ENCODE measurements at places on chromosomes 4 and X. TPM values are rescaled to one million over a fixed set of nuclear protein-coding genes. Genes with fewer than 3 reads are reported as not detected.

Gene FANCB
- total RNA-seq, result 0.82 TPM

DNA sequence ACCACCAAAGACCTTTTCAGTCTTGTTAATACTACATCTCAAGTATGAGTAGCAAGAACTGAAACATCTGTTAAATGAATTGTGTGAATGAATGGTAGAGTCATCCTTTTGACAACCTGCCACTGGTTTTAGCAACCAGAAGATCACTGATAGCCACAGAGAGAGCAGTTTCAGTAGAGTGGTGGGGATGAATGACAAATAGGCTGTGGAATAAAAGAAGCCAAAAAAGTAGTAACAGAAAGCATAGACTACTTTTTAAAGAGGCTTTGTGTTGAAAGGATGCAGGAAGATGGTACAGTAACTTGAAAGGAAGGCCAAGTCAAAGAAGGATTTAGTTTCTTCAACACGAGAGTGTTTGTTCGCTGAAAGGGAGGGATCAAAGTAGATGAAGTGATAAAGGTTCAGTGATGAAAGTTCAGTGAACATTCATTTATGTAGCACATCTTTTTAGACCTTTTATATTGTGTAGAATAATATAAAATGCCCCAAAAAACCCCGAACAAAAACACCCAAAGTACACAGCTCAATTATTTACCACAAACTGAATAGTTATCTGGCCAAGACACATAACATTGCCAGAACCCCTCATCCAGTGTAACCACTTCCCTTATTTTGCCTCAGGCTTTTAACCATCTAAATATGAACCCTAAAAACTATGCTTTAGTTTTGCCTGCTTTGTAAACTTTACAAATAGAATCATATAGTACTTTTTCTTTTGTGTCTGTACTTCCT, 40.1 kb upstream of the EIF1AX start:
- DNase-seq, result no peak

DNA sequence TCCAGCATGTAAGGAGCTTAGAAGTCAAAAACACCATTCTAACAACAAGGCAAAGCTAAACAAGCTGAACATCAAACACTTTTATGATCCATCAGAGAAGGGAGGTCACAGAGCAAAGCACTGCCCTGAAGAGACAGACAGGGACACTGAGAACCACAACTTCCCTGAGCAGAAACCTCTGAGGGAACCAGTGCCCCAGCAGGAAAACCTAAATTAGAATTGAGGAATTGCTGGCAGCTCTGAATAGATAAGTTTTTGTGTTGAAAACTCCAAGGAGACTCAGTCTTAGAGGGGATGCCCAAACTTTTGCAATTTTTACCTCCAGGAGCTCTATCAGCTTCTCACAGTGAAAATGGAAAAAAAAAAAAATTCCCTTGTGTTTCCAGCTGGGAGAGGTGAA, 83.0 kb upstream of the MAPK10 start:
- no peak for DNase-seq

DNA sequence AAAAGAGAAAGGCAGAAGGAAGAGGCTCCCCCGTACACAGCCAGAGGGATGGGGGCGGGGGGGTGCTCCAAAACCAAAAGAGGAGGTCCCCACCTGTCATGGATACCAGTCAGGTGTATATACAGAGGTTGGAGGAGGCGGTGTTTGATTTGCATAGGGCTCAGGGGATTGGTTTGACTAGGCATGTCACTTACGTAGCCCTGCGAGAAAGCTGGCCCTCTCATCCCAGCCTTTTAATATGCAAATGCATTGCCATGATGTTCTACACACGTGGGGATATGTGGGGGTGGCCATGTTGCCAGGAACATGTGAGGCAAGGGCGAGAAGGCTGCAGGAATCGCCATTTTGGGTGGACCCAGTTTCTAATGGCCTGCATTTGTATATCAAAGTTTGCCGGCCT, 38.6 kb downstream of the TMEM150C start:
- DNase-seq, result no peak

DNA sequence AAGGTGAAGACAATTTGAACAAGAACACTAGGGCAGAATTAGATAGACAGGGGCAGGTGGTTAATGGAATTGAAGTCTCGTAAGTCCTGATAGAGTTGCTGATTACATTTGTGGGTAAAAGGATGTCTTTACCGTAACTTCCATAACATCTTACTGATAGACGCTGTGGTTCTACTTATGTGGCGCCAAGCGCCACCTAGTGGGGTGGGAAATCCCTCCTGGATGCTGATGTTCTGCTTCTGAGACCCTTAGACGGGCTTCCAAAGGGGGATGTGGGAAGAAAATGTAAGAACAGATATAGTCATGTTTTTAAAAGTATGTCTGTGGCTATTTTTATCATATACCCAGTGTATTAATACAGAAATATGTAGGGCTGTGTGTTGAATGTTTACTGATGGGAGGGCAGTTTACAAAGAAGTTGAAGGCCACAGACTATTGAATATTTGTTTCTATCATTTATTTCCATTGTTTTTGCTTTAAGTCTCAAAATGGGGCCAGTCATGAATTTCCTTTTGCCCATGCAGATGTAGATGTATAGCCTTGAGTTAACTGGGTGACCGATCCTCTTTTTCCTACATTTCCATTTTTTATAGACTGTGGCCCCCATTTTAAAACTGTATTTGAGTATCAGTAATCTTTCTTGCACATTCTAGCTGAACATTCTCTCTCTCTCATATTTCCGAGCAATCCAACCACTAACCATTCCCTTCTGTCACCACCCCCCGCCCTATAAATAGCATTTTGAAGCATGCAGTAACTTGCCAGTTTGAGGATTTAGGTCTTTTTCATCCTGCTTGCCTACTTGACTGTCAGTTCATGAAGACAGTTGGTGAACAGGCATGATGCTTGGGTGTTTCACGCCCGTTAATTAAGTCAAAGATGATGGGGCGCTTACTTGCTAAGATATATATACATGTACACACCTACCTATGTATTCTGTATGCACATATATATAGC, 12.1 kb upstream of the TLR8 start:
- DNase-seq, result no peak

DNA sequence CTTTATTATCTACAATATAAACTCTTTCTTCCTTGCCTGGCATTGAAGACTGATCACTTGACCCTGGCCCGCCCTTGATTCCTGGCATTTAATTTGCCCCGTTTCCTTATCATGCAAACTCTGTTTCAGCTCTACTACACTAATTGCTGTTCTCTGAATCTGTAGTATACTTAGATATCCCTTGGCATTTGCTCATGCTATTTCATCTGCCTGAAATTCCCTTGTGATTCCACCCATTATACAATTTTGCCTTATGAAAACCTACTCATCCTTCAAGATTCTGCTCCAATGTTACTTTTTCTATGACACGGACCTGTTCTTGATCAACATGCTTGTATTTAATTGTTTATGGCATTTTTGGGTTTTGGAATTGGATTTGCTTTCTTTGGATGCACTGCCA, 459.9 kb upstream of the AMOT start:
- DNase-seq, result no peak

DNA sequence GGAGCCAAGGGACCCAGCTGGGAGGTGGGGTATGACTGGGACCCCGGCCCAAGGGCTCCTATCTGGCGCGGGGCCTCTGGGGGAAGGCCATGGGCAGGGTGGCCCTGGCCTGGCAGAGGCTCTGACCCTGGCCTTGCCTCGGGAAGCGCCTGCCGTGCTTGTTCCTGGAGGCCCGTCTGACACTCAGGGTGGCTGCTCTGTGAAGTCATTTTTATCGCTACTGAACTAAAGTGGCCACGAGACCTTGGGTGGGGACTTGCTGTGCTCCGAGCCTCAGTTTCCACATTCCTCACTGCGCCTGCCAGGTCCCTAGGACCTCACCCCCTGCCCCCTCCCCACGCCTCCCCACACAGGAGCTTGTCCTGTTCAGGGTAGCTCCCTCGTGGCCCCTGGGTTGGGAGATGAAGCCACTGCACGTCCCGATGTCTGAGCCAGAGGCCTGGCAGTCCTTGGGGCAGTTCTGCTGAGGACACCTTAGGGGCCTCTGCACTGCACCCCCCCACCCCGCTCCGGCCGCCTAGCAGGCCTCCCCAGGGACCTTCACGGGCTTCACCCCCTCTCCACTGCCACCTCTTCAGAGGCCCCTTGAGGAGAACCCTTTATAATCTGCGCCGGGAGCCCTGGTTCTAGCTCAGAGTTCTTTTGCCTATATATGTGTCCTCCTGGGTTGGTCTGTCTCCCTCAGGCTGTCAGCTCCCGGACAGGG, 639 bp upstream of the SORCS2 start:
- DNase-seq, result no peak

All from heart right ventricle (tissue), 16 donors.